ENCODE measurements at places on chromosomes 11 and 22. TPM values are rescaled to one million over a fixed set of nuclear protein-coding genes. Genes with fewer than 3 reads are reported as not detected.

Gene LGALS1
- 2,204 TPM for polyA plus RNA-seq

Gene DSCAML1
- polyA plus RNA-seq, result 0.76 TPM

Gene PDE2A
- 23.2 TPM for polyA plus RNA-seq

Gene IFITM10
- 0.12 TPM for polyA plus RNA-seq

Gene TNNI2
- 0.22 TPM for polyA plus RNA-seq

Gene ANO1
- 6.1 TPM for polyA plus RNA-seq

Gene RABL2B
- polyA plus RNA-seq, result 6.7 TPM

Gene AGBL2
- polyA plus RNA-seq, result 0.03 TPM

Gene MISFA
- polyA plus RNA-seq, result 0.93 TPM

Gene POU2AF1
- not detected for polyA plus RNA-seq

Gene FADD
- 8.5 TPM for polyA plus RNA-seq

Gene NAV2
- 20.2 TPM for polyA plus RNA-seq

Gene GP1BB
- polyA plus RNA-seq, result 6.5 TPM
